ENCODE measurements at places on chromosomes 12 and 14. TPM values are rescaled to one million over a fixed set of nuclear protein-coding genes. Genes with fewer than 3 reads are reported as not detected.

DNA sequence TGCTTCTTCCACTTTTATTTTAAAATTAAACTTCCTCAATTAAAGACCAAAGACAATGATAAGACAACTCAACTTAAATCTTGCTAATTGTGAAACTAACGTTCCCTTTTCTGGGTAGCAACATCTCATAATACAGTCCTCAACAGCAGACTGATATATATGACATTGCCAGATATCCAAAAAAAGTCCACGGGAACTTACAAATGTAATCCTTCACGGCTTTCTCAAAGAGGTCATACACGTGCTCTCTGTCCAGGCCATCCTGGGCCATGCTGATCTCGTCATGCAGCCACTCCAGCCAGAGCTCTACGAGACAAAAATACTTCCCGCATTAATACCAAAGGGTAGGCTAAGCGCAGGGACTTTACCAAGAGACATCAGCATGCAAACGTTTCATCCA, 13.3 kb downstream of the SART3 start:
- peaks cover 23% of the 10 kb centered on the region for H3K4me1 ChIP-seq
- H3K4me3 ChIP-seq = no peak overlapping the region
- H3K27ac ChIP-seq = no peak overlapping the region
- H3K27me3 ChIP-seq = no peaks in the 10 kb centered on the region
- H3K36me3 ChIP-seq = peaks cover 41% of the 10 kb centered on the region

DNA sequence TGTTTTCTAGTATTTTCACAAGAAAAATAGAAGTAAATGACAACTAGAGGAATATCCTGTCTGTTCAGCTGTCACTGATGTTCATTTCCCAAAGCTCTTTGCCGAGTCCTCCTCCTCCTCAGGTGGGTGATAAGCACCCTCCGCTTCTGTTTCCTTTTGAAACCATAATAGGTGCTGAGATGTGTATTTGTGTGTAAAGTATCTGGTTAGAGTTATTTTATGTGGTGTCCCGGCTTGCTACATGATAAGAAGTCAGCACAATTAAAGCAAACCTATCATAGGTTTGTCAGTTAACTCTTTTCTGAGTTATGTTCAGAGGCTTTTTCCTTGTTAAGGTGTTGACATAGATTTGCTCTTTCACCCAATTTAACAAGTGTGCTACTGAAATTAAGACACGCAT, 82.4 kb downstream of the PIWIL1 start:
- H3K36me3 ChIP-seq = no peaks in the 10 kb centered on the region
- DNase-seq = no peak
- H3K27me3 ChIP-seq = peaks cover 9% of the 10 kb centered on the region
- no peak overlapping the region for H3K27ac ChIP-seq
- no peak overlapping the region for H3K4me3 ChIP-seq
- no peaks in the 10 kb centered on the region for H3K4me1 ChIP-seq

Gene RPL36AL
- total RNA-seq = 238 TPM

Gene SYNDIG1L
- not detected for total RNA-seq

Gene CCDC59
- 55.0 TPM for total RNA-seq

- H3K36me3 ChIP-seq = no peaks in the 10 kb centered on the region
- DNase-seq = no peak
- H3K27ac ChIP-seq = no peak overlapping the region
- peaks cover 5% of the 10 kb centered on the region for H3K27me3 ChIP-seq
Measured at GRCh38 chr14:96271421-96271762, 15.4 kb downstream of the BDKRB1 start.

Gene PCK2
- total RNA-seq = 47.4 TPM

Gene C12orf54
- not detected for total RNA-seq

GRCh38 chr14:78498062-78498595, 328.0 kb downstream of the NRXN3 start:
- H3K36me3 ChIP-seq = no peaks in the 10 kb centered on the region
- H3K4me1 ChIP-seq = no peaks in the 10 kb centered on the region
- H3K27ac ChIP-seq = no peak overlapping the region
- no peaks in the 10 kb centered on the region for H3K27me3 ChIP-seq
- H3K4me3 ChIP-seq = no peak overlapping the region
- no peak for DNase-seq

Gene CCDC60
- total RNA-seq = not detected

DNA sequence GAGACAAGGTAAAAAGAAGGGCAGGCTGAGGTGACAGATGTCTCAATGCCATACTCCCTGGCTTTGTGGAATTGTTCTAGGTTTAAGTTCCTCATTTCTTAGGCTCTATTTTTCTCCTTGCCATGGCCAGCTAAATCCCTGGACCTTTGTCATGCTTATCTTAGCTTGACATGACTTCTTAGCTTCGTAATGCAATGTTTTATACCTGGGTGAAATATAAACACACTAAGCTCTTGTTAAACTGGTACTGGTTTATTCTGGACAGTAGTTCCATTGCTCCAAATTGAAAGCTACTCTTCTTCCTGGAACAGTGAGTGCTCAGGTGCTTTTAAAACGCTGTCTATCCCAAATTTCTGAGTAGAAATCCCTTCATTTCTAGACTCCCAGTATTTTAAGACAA, 17.4 kb upstream of the ARHGAP5 start:
- peaks cover 9% of the 10 kb centered on the region for H3K27me3 ChIP-seq
- no peaks in the 10 kb centered on the region for H3K4me1 ChIP-seq
- no peak for DNase-seq
- H3K27ac ChIP-seq = no peak overlapping the region
- H3K4me3 ChIP-seq = no peak overlapping the region

DNA sequence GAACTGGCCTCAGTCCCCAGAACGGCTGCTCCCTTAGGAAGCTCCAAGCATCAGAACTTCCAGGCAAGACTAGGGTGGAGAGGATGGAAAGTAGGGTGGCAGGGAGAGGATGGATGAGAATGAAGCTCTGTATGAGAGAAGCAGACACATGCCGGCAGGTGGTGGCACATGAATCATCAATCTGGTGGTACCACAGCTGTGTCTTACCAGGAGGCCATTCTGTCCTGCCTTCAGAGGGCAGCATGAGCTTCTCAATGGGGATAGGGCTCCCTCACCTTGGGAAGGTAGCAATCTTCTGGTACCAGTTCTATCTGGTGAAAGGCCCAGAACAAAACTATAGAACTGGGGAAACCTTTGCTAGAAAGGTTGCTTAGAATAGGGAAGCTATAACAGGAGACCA, 55.4 kb upstream of the PYGL start:
- no peaks in the 10 kb centered on the region for H3K27me3 ChIP-seq
- no peaks in the 10 kb centered on the region for H3K4me1 ChIP-seq
- H3K27ac ChIP-seq = no peak overlapping the region
- no peak overlapping the region for H3K4me3 ChIP-seq
- DNase-seq = no peak
- no peaks in the 10 kb centered on the region for H3K36me3 ChIP-seq

DNA sequence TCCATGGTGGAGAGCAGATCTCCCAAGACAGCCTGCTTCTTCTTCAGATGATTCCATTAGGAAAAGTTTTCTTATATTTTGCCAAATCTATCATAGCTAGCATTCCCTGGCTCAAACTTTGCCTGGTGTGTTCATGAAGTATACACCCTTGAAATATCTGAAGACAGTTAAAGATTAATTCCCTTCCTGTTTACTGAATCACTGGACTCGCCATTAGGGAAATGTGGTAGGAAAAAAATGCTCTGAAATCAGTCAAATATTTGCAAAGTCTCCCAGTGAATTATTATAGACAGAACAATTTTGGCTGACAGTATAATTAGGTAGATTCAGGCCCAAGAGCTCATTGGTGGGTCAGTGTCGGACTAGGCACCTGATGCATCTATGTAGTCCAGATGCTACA, 86.5 kb downstream of the PDZRN4 start:
- no peak for DNase-seq
- H3K27me3 ChIP-seq = no peaks in the 10 kb centered on the region
- no peaks in the 10 kb centered on the region for H3K4me1 ChIP-seq
- no peaks in the 10 kb centered on the region for H3K36me3 ChIP-seq
- no peak overlapping the region for H3K27ac ChIP-seq

DNA sequence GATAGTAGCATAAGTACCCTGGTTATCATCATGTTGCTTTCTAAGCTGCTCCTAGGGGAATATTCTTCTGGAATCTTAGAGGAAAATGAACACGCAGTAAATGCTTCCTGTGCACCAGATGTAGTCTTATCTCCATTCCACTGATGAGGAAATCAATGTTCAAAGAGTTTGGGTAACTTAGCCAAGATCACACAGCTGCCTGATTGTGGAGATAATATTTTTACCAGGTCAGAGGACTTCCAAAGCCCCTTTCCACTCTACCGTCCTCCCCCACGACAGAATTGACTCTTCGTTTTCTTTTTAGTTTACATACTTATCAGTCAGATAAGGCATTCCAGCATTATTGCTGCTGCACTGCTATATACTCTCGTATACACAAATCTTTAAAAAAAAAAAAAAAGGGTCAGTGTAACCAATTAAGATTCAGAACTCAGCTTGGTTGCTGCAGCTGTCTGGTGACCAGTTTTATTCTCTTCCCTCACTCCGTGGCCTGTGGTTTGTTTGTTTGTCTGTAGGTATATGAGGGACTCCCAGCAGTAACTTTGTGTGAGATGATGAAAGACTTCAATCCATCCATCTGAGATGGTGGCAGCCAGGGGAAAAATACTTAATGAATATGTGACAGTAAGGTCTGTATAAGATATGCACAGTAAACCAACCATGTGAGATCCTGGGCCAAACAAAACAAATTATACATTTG, 110.5 kb downstream of the TGFB3 start:
- peaks cover 10% of the 10 kb centered on the region for H3K4me1 ChIP-seq
- peaks cover 12% of the 10 kb centered on the region for H3K36me3 ChIP-seq
- DNase-seq = no peak
- no peak overlapping the region for H3K27ac ChIP-seq
- H3K27me3 ChIP-seq = no peaks in the 10 kb centered on the region
- no peak overlapping the region for H3K4me3 ChIP-seq

GRCh38 chr12:111451232-111451631, 45.5 kb downstream of the SH2B3 start:
- no peak overlapping the region for H3K4me3 ChIP-seq
- peak overlapping the region; percentile 77 for H3K27ac ChIP-seq
- H3K4me1 ChIP-seq = peaks cover 36% of the 10 kb centered on the region
- peaks cover 19% of the 10 kb centered on the region for H3K36me3 ChIP-seq
- no peak for DNase-seq

DNA sequence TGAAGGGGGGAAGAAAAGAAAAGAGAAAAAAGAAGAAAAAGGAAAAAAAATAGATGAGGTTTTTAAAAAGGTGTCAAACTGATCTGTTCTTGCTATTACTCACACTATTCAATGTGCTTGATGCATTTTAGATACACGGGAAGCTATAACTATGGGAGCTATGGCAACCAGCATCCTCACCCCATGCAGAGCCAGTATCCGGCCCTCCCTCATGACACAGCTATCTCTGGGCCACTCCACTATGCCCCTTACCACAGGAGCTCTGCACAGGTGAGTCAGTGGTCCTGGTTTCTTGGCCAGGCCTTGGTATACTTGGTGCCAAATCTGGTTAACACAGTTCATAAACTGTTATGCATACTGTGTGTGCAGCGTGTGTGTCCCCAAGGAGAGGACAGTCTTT, 24.0 kb upstream of the RIC8B start:
- H3K27me3 ChIP-seq = no peaks in the 10 kb centered on the region
- H3K4me1 ChIP-seq = peaks cover 41% of the 10 kb centered on the region
- no peak overlapping the region for H3K4me3 ChIP-seq
- no peak overlapping the region for H3K27ac ChIP-seq

GRCh38 chr14:31320922-31321766, 99.2 kb downstream of the HEATR5A start:
- H3K27me3 ChIP-seq = no peaks in the 10 kb centered on the region
- H3K4me3 ChIP-seq = no peak overlapping the region
- no peaks in the 10 kb centered on the region for H3K4me1 ChIP-seq
- DNase-seq = no peak

Gene CISTR
- not detected for total RNA-seq

DNA sequence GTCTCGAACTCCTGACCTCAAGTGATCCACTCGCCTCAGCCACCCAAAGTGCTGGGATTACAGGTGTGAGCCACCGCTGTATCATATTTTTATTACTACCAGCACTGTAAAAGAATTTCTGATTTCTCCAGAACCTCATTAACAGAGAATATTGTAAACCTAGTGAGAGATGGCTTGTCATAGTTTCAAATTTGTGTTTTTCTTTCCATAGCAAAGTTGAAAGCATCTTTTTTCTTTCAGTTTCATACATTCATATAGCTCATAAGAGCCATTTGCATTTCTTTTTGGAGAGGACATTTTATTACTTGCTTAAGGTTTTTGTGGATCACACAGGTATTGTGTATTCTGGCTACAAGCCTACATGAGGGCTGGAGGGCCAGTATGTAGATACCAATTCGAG, 58.0 kb downstream of the MIS18BP1 start:
- H3K27ac ChIP-seq = peak overlapping the region; percentile 12
- H3K4me3 ChIP-seq = no peak overlapping the region
- no peaks in the 10 kb centered on the region for H3K27me3 ChIP-seq
- DNase-seq = no peak

- no peak for DNase-seq
- no peaks in the 10 kb centered on the region for H3K36me3 ChIP-seq
- no peak overlapping the region for H3K27ac ChIP-seq
- H3K4me1 ChIP-seq = no peaks in the 10 kb centered on the region
Measured at GRCh38 chr14:96251656-96252155, 4.3 kb upstream of the BDKRB1 start.

Gene TOMM20L
- not detected for total RNA-seq

Gene SOX5
- total RNA-seq = not detected

Gene ALX1
- total RNA-seq = not detected

GRCh38 chr14:26526137-26526536, 71.7 kb downstream of the NOVA1 start:
- no peaks in the 10 kb centered on the region for H3K4me1 ChIP-seq
- no peak for DNase-seq
- H3K4me3 ChIP-seq = no peak overlapping the region
- no peaks in the 10 kb centered on the region for H3K36me3 ChIP-seq
- no peaks in the 10 kb centered on the region for H3K27me3 ChIP-seq
- H3K27ac ChIP-seq = no peak overlapping the region

- H3K27ac ChIP-seq = no peak overlapping the region
- H3K27me3 ChIP-seq = no peaks in the 10 kb centered on the region
- no peaks in the 10 kb centered on the region for H3K36me3 ChIP-seq
- no peak for DNase-seq
- no peak overlapping the region for H3K4me3 ChIP-seq
Measured at GRCh38 chr12:86675197-86675596, 419.0 kb upstream of the MGAT4C start.

Data from activated naive CD8-positive, alpha-beta T cell treated with anti-CD3 and anti-CD28 coated beads, Interleukin-2, amount 10 ng/mL, durations not matched to agents 7 days and 5 days (primary cell).